KG1 (cell line): ENCODE measurements at places on chromosomes 1 and 21.

- DNase-seq, result no peak
Measured at GRCh38 chr1:211879475-211879874, 48.9 kb upstream of the LPGAT1 start.

- DNase-seq, result no peak
Measured at GRCh38 chr1:151693057-151693651, 23.4 kb downstream of the CELF3 start.

DNA sequence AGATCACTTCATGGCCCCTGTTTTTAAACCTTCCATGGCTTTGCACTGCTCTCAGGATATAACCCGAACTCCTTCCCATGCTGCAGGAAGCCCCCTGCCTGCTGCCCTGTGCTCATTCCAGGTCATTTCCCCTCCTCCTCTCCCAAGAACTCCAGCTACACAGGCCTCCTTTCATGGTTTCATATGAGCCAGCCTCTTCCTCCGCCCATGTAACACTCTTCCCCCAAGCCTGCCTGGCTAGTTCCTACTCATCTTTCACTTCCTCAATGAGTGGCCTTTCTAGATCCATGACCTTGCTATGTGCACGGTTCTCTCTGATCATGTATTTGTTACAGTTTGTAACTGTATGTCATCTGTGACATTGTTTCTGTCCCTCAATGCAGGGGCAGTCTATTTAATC, 3.1 kb upstream of the NCF2 start:
- DNase-seq, result no peak

DNA sequence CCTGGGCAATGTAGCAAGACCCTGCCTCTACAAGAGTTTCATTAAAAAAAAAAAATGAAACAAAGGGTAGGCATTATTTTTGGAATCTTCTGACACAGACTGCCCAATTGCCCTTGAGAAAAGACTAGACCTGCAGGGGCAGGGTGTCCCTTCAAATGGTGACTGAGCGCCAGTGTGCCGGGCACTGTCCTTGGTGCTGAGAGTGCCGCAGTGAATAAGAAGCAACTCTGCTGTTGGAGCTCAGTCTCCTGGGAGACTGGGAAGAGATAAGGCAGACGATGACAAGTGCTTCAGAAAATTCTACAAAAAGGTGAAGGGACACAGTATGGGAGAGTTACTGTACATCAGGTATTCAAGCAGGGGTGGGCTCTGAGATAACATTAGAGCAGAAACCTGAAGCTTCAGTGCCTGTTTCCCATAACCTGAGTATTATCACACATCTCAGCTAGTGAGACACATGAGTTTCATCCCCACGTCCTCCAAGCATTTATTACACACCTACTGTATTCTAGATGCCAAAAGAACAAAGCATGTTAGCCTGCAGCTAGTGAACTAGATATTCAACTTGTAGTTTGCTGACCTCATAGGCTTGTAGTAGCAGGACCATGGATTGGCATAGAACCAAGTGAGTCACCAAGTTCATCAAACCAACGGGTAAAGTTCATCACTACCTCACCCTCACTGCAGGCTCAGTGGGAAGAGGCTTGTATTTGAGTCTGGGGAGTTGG, 18.4 kb upstream of the RPL11 start:
- DNase-seq, result no peak

DNA sequence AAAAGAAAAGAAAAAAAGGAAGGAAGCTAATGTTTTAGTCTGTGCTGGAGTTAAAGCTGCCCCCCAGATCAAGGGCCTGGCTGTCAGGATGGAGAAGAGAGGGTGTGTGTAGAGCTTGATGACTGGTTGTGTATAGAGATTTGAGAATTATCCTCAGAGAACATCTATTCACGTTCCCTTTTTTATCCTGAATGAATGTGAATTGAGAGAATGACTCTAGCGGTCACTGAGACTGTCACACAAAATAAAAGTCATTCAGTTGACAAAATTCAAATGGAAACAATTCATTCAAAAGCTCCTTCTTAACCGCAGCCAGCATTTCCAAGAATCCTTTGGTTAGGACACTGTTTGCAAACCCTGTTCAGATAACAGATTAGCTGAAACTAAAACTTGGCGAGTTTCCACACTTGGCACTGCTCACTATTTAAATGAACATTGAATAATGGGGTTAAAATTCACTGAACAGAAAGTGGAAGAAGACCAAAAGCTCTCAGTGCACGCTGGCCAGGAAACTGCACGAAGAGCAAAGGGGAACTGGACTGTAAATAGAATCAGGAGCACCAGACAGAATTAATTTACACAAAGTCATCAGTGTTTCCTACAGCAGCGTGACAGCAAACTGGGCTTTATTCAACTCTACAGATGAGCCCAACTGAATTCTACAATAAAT, 13.6 kb upstream of the FAM89A start:
- no peak for DNase-seq

DNA sequence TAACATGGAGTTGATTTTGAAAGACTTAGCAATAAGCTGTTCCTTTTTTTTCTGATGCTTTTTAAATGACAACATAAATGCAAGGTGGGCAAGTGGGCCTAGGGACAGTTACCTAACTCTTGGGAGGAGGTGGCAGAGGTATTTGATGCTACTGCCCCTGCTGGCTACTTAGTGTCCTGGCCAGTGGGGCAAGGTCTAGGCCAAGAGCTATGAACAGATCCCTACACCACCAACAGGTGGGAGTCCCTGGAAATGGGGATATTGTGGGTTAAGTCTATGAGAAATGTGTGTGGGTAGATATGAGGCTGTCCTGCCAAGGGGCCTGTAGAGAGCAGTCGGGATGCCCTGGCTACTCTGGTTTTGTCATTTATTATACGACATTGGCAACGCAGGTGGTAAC, 31.3 kb upstream of the B3GALT5 start:
- DNase-seq, result no peak

DNA sequence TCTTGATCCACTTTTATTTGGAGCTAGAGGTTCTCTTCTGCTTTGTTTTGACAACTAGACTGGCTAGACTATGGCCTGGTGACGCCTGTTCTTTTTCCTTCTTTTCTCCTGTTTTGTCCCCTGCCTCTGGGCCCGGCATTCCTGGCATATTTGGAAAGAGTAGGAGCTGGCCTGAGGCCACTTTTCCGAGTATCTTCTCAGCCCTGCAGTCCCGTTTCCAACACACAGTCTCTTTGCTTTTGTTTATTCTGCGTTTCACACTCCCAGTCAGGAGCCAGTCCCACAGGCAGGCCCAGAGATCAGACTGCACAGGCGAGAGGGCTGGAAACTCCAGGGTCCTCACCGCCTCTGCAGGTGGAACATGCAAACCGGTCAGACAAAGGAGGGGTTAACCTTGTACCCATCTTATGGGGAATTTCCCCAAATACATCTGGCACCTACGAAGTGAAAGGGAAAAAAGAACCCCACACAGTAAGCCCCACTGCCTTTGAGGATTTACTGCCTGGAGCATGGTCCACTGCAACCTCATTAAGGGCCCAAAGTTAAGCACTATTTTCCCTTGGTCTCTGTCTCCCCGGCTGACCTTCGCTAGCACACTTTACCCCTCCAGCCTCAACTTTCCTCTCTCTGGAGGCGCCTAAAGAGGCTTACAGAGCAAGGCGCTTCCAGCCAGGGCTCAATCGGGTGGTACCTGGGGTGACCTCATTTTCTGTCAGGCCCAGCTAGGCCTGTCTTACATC, 141.1 kb downstream of the TOMM20 start:
- no peak for DNase-seq
